ENCODE measurements at places on chromosomes 2 and 18.
A peak's percentile ranks its signal among the peaks of the same experiment; 100 is the strongest.

DNA sequence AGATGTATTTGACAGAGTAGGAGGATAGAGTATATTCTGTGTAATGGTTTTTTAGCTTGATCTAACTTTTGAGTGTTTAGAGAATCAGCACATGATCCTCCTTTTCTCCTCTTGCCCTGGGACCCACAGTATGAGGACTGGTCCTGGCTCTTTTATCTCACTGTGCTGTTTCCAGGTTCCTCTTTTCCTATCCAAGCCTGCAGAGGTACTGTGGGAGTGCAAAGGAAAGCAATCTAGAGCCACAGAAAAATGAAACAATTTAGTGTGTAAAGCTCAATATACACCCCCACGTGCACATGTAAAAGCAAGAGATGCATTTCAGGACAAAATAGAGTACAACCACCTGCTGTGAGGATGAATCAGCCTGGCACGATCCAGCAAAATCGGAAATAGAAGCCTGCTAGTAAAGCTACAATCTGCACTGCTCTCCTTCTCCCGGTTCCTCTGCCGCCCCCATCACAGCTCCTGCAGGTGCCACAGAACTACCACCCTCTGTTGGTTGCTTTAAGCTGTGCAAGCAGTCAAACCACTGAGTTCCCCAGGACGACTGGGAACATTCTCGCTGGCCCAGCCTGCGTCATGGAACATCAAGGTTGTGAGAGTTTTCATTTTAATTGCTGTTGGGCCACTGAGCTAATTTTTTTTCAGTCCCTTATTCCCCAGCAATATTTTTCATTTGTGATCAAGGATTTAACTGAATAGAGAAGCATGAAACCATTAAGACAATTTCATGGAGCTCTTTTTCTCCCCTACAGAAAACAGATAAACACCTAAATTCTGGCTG lies 47.8 kb upstream of the MAPRE3 start:
- peak; percentile 55 for DNase-seq

DNA sequence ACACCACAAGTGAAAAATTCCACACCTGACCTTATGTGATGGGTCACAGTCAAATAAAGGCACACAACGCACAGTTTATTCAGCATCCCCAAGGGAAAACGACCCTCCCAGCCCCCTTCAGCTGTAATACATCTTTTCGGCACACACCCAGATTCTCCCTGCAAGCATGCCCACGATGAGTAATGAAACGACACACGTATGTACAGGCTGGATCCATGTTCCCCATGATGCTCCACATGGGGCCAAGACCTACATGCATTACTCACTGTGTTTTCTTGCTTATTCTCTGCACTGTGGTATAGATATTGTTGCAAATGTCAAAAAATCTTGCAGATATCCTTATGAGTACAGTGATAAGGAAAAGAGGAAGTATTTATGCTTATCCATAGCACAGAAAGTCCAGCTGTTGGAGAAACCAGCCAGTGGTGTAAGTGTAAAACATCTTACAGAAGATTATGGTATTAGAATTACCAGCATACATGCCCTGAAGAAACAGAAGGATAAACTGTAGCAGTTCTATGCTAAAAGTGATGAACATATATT lies 32.5 kb upstream of the SGPP2 start:
- DNase-seq: no peak

DNA sequence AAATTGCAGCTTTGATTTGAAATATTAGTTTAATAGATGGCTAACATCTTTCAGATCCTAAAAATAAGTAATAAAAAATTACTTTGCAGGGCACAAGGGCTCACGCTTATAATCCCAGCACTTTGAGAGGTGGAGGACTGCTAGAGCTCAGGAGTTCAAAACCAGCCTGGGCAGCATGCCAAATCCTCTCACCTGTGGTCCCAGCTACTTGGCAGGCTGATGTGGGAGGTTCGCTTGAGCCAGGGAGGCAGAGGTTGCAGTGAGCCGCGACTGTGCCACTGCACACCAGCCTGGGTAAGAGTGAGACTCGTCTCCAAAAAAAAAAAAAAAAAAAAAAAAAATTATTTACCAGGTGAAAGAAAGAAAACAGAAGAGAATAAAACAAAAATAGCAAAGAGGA lies 449.8 kb downstream of the NRXN1 start:
- DNase-seq: peak; percentile 40

DNA sequence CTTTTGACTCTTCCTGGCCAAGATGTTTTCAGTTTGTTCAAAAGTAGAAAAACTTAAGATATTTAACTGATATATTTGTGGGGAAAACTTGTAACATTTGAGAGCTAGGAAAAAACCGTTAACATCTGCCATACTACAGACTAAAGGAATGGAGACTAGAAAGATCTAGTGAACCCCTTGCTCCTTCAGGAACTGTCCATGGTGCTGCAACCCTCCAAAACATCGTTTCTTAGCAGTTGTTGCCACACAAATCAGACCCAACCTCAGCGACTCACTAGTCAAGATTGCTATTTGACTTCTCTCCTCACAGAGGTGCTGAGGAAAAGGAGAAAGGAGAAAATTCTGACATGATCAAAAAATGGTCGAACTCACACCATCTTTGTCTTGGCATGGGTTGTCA lies 393.8 kb upstream of the LYPD1 start:
- no peak for DNase-seq

DNA sequence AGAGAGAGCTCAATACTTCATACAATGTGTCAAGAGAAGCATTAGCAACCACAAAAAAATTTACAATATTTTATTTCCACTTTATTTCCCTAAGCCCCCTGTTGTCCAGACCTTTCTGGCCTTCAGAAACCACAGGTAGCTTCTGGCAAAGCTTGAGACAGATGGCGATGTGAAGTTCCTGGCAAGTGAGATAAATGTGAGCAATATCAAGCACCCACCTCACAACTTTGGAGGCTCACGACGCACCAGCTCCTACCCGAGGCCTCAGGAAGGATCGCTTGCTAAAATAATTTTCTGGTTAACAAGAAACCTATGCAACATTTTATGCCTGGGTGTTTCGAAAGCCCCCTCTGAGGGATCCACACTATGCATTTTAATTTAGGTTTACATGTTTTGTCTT lies 158.1 kb upstream of the CHAC2 start:
- no peak for DNase-seq

DNA sequence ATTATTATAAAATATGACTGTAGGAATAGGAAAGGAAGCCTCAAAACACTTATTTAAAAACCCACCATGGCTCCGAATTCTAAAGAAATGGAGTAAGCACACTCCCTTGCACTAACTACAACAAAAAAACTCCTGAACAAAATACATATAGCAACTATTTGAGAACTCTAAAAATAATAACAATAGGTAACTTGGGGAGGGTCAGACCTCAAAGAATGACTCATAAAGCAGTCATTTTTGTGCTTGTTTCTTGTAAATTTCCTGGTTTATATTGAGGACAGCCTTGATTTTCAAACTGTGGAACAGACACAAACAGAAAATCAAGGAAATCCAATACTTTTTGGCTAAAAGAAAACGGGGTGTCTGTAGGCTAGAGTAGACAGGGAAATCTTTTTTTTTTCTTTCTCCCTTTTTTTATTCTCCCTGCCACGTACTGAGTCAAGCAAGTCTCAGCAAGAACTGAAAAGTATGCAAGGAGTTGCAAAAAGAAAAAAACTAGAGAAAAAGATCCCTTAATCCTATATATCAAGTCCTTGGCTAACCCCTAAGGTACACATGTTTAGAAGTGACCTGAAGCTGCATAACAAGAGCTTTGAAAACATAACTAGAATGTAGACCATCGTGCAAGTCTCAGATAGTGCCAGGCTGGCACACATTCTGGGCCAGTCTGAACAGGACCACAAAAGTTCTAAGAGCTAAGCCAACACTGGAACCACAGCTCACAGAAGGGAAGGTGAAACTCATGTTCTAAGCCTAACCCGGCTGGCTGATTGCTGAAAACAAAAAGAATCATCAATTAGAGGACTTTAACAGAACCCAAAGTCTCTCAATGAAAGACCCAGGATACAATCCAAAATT lies 403.1 kb upstream of the LYPD1 start:
- DNase-seq: no peak

- DNase-seq: no peak
These were observed 19.3 kb downstream of the SPRED2 start for GRCh38 chr2:65413106-65413505.

DNA sequence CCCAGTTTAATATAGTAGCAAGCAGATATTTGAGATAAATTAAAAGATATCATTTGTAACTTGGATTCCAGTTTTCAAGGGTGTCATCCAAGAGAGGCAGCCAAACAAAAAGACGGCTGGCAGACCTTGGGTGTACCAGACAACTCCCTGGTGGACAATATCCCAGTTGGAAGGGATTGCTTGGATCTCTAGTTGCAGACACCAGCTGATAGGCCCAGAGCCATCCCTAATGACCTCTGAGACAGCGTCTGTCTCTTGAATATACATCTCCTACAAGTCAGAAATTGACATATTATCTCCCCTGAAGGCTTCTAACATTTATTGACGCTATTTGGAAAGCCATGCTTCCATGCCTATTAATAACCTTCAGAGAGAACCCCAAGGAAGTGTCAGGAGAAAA lies 67.7 kb downstream of the ACVR1 start:
- DNase-seq: no peak

- no peak for DNase-seq
These were observed 84.0 kb downstream of the DPP4 start for GRCh38 chr2:161990036-161990435.

DNA sequence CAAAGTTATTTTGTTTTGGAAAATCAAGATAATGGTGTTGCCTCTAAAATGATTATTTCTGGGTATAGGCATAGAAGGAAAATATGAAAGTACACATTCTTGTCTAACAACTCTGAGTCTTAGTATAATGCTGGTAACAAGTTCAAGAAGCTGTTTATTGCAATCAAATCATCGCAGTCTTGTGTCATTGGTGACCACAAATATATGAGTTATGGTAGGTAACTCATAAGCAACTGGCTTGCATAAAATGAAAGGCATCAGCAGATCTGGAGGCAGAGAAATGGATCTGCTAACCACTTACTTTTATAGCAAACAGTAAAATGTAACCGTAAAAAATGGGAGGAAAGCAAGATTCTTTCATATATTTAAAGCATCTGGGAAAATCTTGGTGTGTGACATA lies 156.2 kb upstream of the TCF4 start:
- DNase-seq: no peak

- DNase-seq: no peak
These were observed 128.6 kb downstream of the PARD3B start for GRCh38 chr2:204673877-204674276.

DNA sequence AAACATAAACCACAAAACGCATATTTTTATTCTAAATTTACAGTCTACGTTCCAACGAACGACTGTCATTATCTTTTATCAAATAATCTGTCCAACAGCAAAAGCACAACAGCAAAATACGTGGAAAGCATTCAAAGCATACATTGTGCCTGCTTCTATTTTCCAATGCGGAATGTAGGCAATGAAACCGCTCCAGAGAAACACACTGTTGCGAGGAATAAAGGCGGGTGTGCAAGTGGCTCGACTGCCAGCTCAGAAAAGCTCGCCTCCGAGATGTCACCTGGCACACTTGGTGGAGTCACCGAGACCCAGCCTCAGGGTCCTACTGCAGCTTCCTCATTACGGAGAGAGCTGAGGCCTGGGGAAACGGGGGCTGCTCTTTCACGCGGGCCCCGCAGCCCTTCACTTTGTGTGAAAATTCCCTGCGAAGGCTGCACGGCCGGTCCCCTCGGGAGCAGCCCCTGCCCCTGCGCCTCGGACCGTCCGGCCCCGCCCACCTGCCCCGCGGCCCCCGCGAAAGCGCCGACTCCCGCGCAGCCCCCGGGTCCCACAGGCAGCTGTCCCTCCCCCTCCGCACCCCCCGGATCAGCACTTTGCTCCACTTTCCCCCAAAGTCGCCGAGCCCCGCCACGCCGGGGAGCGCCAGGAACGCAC lies 752 bp downstream of the MGAT4A start:
- peak; percentile 43 for DNase-seq

DNA sequence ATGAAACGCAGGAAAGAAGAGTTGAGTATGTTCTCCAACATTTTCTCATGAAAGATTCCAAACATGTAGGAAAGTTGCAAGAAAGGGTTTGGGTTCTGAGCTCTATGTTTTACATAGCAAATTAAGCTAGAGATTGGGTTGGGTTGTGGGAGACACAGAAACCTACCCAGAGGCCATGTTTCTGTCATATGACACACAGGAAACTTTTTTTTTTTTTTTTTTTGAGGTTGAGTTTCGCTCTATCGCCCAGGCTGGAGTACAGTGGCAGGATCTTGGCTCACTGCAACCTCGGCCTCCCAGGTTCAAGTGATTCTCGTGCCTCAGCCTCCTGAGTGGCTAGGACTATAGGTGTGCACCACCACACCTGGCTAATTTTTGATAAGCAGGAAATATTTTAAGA lies 57.6 kb downstream of the DOCK10 start:
- no peak for DNase-seq

- DNase-seq: no peak
These were observed 325.1 kb upstream of the TANK start for GRCh38 chr2:160835166-160835565.

DNA sequence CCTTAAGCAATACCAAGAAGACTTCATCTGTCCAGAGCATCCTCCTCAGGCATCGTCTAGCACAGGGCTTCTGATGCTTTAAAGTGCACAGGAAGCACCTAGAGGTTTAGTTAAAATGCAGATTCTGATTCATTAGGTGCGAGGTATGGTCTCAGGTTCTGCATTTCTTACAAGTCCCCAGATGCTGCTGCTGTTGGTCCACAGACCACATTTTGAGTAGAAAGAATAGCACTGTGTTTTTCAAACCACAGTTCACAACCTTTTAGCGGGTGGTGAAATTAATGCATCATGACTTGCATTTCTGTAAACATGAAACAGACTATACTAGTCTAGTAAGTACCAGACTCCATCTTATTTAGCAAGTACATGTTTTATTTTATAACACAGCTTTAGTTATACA lies 134.6 kb downstream of the TMEFF2 start:
- no peak for DNase-seq

DNA sequence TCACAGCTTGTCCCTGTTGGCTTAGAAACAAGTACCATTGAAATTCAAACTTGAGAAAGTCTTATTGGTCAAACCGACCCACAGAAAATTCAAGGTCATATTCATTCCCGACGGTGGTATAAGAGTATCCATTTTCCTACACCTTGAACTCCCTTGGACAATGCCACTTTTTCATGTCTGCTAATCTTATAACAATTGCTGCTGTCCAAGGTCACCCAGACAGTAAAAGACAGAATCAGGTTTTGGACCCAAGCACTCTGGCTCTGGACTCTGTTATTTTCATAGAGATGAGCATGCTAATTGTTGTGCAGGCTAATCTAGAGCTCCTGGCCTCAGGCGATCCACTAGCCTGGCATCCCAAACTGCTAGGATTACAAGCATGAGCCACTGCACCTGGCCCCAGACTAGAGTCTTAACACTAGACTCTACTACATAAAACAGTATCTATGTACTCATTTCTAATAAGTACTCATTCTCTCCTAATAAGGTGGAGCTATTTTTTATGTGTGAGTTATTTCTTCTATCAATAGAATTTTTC lies 57.8 kb downstream of the C2orf76 start:
- DNase-seq: no peak

GRCh38 chr2:197801033-197801432 lies 3.4 kb upstream of the PLCL1 start:
- DNase-seq: no peak

GRCh38 chr2:39673018-39673417 lies 7.3 kb downstream of the TMEM178A start:
- DNase-seq: no peak

GRCh38 chr2:78009289-78009688 lies 487.1 kb upstream of the LRRTM4 start:
- DNase-seq: no peak

GRCh38 chr2:212387146-212387545 lies 151.5 kb downstream of the ERBB4 start:
- DNase-seq: no peak
